ENCODE measurements at places on chromosomes 16 and 17. TPM values are rescaled to one million over a fixed set of nuclear protein-coding genes. Genes with fewer than 3 reads are reported as not detected.

The KRT27 gene
- total RNA-seq: not detected

The USP31 gene
- total RNA-seq: 27.5 TPM

The SOX8 gene
- 0.40 TPM for total RNA-seq

The TBX6 gene
- total RNA-seq: 0.27 TPM

The FNDC8 gene
- total RNA-seq: not detected

The PLA2G10 gene
- total RNA-seq: not detected

The KRTAP4-5 gene
- not detected for total RNA-seq

Data from thoracic aorta endothelial cell (primary cell).